ENCODE measurements at places on chromosomes 6 and 20.

- no peak for DNase-seq
Observed at GRCh38 chr20:36092398-36093024, 62.0 kb upstream of the EPB41L1 start.

DNA sequence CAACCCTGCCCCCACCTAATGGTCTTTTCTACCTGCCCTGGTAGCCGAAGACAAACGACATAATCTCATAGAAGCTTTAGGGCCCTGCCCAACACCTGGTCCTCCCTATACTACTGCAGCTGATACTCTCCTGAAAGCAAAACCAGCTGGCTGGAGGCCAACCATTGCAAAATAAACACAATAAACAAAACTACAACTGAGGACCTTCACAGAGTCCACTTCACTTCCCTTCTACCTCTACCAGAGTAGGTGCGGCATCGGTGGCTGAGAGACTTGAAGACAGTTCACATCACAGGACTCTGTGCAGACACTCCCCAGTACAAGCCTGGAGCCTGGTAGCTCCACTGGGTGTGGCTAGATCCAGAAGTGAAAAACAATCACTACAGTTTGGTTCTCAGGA is 476.2 kb downstream of the MMUT start:
- DNase-seq = no peak

GRCh38 chr6:137291441-137291840 is 72.3 kb upstream of the IFNGR1 start:
- DNase-seq = peak; percentile 79

DNA sequence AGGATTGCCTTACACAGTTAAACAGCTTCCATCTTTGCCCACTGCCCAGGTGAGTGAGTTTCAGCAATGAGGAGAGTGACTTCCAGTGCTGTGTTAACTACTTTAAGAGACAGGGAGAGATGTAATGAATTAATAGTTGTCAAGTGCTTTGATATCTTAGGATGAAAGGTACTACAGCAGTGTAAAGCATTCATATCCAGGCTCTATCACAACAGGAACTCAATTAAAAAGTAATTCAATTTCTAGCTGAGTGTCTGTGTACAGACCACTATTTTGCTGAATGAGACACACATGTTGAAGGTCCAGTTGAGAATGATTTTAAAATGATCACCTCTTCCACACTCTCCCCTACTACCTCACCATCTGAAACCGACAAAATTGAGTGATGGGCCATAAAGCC is 70.7 kb upstream of the BEND3 start:
- no peak for DNase-seq

DNA sequence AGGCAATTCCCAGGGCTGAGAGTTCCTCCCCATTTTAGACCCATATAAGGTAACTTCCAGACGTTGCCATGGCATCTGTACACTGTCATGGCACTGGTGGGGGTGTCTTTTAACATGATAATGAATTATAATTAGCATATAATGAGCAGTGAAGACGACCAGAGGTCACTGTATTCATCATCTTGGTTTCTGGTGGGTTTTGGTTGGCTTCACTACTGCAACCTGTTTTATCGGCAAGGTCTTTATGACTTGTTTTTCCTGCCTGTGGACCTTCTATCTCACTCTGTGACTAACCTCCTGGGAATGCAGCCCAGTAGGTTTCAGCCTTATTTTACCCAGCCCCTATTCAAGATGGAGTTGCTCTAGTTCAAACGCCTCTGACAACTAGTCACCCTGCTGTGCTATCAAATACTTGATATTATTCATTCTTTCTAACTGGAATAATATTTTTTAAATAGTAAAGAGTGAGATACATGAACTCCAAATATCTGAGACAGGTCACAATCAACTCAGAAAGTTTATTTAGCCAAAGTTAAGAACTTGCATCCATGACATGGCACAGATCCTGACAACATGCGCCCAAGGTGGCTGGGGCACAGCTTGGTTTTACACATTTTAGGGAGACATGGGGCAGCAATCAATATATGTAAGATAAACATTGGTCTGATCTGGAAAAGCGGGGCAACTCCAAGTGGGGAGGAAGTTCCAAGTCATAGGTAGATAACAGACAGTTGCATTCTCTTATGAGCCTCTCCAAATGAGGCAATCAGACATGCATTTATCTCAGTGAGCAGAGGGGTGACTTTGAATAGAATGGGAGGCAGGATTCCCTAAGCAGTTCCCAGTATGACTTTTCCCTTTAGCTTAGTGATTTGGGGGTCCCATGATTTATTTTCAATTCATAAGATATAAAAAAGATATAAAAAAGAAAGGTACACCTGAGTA is 1.2 kb upstream of the UFL1 start:
- peak; percentile 50 for DNase-seq

GRCh38 chr20:47993035-47993755 is 207.9 kb upstream of the SULF2 start:
- DNase-seq = no peak

- no peak for DNase-seq
Observed at GRCh38 chr6:157660414-157660813, 162.6 kb upstream of the SNX9 start.

- no peak for DNase-seq
Observed at GRCh38 chr6:157708933-157709332, 114.1 kb upstream of the SNX9 start.

DNA sequence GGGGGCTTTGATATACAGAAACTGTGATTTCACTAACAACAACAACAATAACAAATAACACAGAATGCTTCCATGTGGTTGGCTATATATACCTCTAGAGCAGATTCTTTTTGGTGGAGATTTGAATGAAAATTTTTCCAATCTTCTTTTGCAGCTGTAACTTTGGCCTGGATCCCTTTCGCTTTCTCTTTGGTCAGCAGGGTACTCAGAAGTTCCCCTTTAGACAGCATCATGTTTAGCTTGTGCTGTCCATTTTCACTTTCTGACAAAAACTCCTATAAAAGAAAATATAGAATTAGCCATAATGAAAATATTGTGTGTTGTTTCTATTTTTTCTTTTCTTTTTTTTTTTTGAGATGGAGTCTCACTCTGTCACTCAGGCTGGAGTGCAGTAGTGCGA is 264.2 kb downstream of the SYNE1 start:
- no peak for DNase-seq

- DNase-seq = no peak
Observed at GRCh38 chr6:28803337-28803709, 120.5 kb downstream of the TRIM27 start.

GRCh38 chr6:37622646-37623071 is 75.0 kb downstream of the MDGA1 start:
- no peak for DNase-seq

DNA sequence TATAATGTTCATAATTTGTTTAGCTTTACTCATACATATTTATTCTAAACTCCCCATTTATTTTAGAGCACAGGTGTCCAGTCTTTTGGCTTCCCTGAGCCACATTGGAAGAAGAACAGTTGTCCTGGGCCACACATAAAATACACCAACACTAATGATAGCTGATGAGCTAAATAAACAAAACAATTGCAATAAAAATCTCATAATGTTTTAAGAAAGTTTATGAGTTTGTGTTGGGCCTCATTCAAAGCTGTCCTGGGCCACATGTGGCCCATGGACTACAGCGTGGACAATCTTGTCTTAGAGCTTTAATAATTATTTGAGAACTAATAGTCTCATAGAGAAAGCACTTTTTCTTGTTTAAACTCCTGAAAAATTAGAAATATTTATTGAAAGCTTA is 131.3 kb downstream of the MYO6 start:
- DNase-seq = no peak

- DNase-seq = no peak
Observed at GRCh38 chr6:25441663-25442270, 162.6 kb downstream of the CARMIL1 start.

DNA sequence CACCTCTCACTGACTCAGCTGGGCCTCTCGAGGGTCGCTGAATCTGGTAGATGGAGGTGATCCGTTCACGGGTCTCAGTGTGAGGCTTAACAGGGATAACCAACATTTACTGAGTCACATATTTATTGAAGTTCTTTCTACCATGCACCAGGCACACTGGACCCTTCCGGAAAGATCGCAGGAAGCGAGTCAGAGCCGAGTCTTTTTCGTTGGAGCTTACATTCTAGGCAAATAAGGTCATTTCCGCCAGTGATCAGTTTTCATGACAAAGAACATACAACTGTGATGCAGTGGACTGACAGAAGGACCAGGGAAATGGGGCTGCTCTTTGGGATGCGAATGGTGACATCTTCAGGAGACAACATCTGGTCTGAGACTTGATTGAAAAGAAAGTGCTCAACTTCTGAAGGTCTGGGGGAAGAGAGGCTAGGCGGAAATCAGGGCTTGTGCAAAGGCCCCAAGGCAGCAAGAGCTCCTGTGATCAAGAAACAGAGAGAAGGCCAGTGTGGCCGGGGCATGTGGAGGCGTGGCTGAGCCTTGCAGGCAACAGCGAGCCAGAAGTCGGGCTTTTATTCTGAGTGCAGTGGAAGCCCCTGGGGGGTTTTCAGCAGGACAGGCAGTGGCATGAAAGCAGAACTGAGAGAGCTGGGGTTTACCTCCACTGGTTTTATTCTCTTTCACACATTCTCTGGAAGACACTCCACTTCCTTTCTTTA is 56.7 kb downstream of the APCDD1L start:
- DNase-seq = no peak

GRCh38 chr20:15654208-15654649 is 919.0 kb downstream of the KIF16B start:
- peak; percentile 51 for DNase-seq

GRCh38 chr6:138559143-138559542 is 59.8 kb upstream of the NHSL1 start:
- DNase-seq = no peak

DNA sequence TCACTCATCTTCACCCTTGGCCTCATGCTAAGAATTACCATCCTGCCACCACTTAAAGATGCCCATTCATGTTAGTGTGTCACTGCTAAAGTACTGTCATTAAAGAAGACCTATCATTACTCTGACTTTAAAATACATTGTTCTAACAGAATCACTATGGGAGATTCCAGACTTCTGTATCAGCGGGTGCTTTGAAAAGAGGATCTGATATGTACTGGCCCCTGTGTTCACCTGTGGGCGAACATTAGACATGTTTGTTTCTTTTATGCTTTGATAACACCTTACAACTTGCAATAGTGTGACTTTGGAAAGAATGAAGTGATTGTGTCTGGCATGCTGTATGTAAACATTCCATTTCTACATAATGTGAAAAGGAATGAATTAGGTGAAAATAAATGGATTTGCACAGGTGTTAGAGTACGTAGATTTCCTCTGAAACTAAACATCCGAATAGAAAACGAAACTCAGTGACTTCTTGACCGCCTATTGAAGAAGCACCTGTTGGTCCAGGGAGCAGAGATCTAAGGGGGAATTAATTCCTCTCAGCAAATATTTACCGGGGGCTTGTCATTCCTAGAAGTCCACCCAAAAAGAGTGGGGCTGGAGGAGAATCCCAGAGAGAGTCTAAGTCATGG is 132.3 kb downstream of the CARMIL1 start:
- no peak for DNase-seq

GRCh38 chr20:31560746-31561598 is 44.1 kb upstream of the ID1 start:
- no peak for DNase-seq

DNA sequence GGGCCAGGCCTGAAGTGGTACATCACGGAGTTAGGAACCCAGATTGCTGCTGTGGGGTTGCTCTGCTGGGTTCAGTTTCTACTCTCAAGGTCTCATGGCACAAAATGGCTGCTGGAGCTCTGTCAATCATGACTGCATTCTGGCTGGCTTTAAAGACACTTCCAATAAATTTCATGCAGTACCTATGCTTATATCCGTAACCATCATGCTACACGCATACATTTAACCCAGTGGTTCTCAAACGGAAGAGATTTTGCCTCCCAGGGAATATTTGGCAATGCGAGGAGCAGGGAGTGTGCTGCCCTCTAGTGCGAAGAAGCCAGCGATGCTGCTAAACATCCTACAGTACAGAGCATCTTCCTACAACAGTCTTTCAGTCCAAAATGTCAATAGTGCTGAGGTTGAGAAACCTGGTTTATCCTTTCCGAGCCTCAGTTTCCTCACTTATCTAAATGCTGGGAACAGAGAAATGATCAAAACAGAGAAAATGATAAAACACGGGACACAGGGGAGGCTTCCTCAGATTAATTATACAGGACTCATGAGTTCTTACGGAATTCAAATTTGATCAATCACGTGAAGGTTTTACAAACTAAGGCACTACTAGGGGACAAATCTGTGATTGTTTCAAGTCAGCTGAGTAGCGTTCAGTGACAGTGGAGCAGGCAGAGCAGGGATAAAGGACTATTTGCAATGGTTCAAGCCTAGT is 9.6 kb upstream of the SLC2A10 start:
- DNase-seq = peak; percentile 66

GRCh38 chr6:129635396-129636130 is 74.4 kb downstream of the ARHGAP18 start:
- DNase-seq = no peak

- DNase-seq = peak; percentile 31
Observed at GRCh38 chr20:38804682-38805501, 605 bp upstream of the PPP1R16B start.

DNA sequence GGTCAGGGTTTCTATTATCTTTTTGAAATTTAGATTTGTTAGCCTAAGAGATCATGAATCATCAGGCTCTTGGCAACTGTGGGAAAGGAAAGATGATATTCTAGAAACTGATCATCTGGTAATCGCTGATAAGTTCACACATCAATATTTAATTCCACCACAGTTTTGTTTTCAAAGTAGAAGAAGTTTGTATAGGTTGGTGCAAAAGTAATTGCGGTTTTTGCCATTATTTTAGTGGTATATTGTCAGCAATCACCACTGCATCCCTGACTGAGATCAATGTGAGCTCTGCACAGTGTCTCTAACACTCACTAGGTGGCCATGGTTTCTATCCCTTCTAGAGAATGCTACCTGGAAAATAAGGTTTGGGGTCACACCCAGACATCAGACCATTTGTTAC is 17.0 kb upstream of the PXDC1 start:
- peak; percentile 12 for DNase-seq

DNA sequence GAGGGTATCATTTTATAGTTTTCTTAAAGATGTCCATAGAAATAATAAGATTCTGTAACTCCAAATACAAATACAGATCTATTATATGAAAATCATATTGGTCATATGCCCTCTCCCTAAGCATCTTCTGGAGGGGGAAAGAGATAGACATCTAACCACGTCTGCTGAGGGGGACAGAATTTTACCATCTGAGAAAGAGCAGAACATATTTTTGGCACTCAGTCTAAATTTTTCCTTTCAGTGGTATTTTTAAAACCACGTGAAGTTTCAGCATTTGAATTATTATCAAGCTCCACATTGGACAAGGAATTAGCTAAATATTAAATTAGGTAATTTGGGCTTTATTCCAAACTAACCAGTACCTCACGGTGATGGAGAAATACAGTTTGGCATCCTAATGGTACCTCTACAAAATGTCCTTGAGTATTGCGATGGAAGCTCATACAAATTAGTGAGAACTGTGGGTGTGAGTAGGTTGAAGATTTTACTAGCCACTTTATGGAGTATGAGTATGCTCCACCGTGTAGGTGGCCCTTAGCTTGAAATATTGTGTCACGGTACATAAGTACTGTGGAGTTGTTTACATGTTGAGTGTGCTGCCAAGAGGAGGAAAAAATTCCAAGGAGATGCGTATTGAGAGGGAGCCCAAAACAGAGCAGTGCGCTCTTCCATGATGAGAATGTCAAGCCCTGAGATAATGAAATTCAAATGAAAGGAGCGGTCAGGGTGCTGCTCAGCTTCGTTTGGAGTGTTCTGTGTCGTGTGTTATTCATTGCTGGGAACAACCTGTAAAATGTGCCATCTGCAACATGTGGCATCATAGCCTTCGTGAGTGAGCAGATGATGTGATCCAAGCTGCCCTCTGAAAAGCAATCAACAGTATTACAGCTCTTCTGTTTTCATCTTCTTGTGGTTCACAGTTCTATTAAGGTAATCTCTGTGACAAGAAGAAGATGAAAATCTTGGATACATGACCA is 48.4 kb upstream of the PHACTR2 start:
- DNase-seq = no peak
